ENCODE measurements at places on chromosomes 2 and 18.

- DNase-seq: no peak
Observed at GRCh38 chr2:126392889-126393288, 263.1 kb upstream of the GYPC start.

DNA sequence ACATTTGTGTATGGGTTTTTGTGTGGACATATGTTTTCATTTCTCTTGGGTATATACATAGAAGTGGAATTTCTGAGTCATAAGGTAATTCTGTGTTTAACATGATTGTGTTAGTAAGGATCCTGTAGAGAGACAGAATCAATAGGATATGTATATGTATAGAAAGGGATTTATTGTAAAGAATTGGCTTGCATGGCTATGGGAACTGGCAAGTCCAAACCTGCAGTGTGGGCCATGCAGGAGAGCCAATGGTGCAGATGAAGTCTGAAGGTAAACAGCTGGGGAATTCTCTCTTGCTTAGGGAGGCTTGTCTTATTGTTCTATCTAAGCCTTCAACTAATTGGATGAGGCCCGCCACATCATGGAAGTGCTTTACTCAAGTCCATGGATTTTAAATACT, 39.2 kb upstream of the IL1R2 start:
- DNase-seq: no peak

DNA sequence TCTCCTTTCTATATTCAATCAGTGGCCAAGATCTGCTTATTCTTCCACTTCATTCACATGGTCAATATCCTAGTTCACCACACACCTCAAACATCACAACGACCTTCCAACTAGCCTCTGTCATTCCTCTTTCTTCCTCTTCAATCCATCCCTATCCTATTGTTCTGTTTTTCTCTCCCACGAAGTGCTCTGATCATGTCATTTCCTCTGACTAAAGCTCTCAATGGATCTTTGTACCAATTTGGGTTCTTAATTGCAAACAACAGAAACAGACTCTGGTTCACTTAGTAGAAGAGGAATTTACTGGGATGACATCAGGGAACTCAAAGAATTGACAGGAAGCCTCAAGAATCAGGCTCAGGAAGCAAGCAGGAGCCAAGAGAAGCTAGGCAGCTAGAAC, 23.5 kb downstream of the WNT10A start:
- DNase-seq: no peak

GRCh38 chr2:218998414-218999002, 5.3 kb upstream of the CRYBA2 start:
- DNase-seq: no peak

GRCh38 chr2:45761635-45762034, 110.2 kb downstream of the PRKCE start:
- DNase-seq: no peak

DNA sequence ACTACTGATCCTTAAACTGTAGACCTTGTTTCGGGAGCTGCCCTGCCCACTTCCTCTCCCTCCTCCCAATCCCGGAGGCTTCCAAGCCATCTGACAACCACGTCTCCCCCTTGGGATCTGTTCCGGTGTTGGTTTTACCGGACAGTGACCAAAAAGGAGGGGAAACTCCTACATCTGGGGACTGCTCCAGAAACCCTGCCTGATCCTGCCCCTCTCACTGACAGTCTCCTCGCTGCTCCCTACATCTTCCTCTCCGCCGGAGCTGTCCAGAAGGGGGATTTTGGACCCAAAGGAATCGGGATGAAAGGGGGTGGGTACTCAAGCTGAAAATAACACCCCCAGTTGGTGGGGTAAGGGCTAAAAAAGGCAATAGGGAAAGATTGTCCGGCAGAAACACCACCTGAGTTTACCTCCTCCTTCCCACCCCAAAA, 1.5 kb downstream of the INO80D start:
- DNase-seq: peak; percentile 12

GRCh38 chr2:229980431-229981184, 58.3 kb downstream of the FBXO36 start:
- peak; percentile 6 for DNase-seq

DNA sequence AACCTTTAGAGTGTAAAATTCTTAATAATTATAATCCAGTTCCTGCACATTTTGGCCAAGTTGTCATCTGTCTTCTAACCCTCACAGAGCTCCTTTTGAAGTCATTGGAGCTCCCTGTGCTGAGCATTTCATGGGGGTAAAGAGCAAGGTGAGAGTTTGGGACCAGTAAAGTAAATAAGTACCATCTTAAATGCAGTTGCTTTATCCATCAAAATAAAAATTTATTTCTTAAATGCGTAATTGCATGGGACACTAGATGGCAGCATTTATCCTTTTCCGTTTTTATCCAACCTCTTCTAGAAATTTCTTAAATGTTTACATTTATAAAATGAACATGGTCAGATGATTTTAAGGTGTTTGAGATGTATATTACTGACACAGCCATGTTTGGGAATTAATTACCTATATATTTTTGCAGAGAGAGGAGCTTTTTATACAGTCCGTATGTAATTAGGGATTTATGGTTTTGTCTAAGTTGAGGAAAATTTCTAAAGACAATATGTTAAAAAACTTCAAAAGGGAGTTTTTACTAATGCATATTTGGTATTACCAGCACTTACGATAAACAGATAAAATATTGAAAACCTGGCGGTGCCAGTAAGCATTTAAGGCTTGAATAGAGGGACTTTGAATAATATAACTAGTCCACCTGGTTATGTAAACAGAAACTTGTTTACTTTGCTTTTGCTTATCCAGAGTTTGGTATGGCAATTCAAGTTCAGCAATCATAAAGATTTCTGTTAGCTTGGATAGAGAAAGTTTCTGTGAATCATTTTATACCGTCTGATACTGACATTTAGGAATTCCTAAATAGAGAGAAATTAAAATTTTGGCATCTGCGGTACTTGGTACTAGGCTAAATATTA, 54.5 kb downstream of the ACSL3 start:
- DNase-seq: no peak

DNA sequence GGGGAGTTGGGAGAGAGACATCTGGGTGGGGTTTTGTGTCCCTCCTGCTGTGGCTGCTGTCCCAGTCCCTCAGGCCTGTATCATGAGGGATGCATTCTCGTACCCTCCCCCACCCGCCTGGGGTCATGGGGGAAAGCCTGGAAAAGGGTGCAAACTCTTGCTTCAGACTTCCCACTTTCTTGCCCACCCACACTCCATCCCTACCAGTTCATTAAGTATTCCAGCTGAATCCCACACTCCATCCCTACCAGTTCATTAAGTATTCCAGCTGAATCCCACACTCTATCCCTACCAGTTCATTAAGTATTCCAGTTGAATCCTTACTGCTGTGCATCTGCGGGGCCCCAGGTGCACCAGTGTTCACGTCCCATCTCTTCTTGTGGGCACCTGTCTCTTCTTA, 116.3 kb downstream of the ACAA2 start:
- DNase-seq: no peak

GRCh38 chr2:2512931-2513330, 181.9 kb upstream of the MYT1L start:
- DNase-seq: no peak

DNA sequence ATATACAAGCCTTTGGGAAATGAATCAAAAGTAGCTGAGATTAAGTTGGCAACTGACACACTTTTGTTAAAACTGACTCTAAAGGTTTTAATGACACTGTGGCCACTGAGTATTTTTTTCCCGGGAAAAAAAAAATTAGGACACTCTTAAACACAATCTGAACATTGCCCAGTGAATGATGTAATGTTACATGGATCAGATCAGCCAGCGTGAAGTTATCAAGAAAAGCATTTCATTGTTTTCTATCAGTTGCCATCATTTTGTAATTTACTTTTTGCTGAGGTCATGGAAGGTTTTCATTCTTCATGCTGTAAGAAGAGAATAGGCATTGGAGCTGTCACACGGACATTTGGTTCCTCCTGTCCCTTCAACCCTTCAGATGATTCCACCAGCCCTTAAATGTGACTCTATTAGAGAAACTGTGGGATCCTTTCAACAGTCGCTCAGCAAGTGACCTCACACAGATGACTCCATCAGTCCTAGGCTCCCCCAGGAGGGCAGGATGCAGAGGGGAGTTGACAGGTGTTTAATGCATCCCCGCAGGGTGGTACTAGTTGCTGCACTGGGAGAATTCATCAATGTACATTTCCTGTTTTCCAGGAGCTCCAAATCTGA, 164.2 kb downstream of the MGAT5 start:
- no peak for DNase-seq

DNA sequence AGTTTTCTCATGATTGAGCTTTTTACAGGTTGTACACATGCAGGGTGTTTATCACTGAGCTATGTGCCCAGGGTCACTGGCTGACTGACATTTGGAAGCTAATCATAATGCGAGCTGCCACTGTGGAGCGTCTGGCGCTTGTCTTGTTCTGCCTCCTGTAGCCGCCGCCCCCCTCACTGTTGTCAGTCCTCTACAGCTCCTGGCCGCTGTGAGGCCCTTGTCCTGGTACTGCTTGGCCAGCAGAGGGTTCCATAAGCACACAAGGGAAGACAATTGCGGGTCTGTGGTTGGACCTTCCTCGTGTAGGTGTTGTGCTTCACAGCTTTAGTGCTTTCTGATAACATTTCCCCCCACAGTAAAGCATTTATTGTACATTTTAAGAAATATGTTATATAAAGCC, 105.6 kb upstream of the LDLRAD4 start:
- DNase-seq: no peak

DNA sequence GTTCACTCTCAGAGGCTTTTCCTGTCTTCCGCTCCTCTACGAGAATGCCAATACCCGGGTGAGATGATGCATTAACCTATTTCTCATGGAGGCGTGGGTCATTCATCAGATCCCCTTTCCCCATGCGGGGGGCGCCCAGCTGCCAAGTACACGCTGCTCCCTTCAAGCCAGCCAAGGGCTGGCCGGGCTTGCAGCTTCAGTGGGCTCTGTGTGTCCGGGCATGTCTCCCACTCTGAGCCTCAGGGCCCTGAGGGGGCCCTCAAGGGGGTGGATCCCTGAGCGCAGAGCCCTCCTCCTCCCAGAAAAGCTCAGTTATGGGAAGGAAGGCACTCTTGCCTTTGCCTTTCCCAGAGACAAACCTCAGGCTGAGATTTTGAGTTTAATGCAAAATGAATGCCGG, 431.8 kb upstream of the MYT1L start:
- no peak for DNase-seq

All from activated naive CD4-positive, alpha-beta T cell treated with Interleukin-2 at 50 U/mL for 16 hours (primary cell).